CD4-positive, alpha-beta T cell treated with Interleukin-6 at 100 ng/mL for 8 hours (primary cell): ENCODE measurements at places on chromosomes 16 and 17.

- DNase-seq = no peak
Measured at GRCh38 chr16:74723256-74723655, 22.6 kb upstream of the MLKL start.

GRCh38 chr17:50356892-50357510 is 11.1 kb downstream of the XYLT2 start:
- DNase-seq = no peak

DNA sequence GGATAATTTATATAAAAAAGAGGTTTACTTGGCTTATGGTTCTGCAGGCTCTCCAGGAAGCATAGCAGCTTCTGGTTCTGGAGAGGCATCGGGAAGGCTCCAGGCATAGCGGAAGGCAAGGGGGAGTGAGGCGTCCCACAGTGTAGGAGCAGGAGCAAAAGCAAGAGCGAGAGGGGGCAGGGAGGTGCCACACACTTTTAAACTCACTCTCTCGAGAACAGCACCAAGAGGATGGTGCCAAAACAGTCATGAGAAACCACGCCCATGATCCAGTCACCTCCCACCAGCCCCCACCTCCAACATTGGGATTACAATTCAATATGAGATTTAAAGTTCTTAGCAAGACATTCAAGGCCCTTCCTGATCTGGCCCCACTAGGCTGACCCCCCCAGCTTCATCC is 50.0 kb upstream of the LGALS9 start:
- no peak for DNase-seq

DNA sequence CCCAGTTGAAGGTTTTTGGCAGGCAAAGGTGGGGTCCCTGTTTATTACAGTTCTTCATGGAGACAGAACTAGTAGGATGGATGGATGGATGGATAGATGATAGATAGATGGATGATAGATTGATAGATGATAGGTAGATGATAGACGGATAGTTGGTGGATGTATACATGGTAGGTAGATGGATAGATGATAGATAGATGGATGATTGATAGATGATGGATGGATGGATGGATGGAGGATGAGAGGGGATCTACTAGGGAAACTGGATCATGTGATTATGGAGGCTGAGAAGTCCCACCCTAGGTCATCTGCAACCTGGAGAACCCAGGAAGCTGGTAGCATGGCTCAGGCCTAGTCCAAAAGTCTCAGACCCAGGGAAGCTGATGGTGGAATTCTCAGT is 88.6 kb downstream of the ABCC1 start:
- DNase-seq = no peak

GRCh38 chr16:77963185-77964044 is 58.9 kb upstream of the CLEC3A start:
- DNase-seq = no peak

DNA sequence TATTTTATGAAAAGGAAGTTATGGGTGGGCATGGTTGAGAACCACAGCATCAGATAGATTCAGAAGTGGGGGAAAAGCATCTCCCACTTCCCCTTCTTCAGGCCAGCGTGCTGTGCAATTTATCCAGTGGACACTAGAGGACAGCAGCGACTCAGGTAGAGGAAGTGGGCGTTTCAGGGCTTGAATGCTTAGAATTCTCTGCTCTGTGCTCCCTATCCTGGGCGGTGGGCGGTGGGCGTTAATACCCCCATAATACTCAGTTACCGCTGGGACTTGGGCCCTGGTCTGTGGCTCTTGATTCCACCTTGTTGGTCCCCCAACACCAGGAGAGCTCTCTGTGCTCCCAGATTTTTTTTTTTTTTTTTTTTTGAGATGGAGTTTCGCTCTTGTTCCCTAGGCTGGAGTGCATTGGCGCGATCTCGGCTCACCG is 3.7 kb upstream of the LYZL6 start:
- peak; percentile 33 for DNase-seq

DNA sequence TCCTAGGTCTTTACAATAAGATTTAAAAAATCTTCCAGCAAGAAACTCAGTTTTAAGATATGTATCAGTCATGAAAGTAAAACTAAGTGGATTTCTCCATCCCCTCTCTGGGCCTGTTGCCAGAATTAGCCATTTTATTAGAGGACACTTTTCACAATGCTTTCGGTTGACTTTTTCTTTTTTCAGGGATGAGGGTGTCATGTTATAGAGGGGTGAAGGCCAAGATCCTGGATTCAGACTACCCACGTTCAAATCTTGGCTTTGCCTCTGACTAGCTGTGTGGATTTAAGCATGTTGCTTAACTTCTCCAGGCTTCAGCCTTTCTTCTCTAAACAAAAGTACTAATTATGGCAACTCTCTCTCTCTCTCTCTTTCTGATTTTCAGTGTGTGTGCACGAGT is 111.7 kb upstream of the COX10 start:
- DNase-seq = no peak
